ENCODE measurements at places on chromosomes 2 and 18.
A peak's percentile ranks its signal among the peaks of the same experiment; 100 is the strongest.

- no peak for DNase-seq
These were observed 202.5 kb downstream of the CTNNA2 start for GRCh38 chr2:79715338-79715737.

DNA sequence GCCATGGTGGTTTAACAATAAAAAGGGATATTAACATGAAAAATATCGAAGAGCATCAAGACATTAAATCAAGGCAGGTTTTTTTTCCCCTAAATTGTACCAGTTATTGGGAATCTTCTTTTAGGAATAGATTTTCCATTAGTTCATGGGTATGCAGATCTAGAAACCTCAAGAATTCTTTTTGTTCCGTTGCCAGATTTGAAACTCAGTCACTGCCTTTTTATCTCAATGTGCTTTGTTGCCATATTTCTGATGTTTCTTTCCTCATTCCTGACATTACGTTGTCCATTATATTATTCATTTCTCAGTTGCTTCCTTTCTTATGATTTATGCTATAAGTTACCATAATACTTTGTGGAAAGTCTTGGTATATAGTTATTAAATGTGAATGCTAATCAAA lies 162.2 kb downstream of the CD226 start:
- DNase-seq: no peak

- DNase-seq: no peak
These were observed 11.2 kb upstream of the PROM2 start for GRCh38 chr2:95262896-95263542.

GRCh38 chr2:212530373-212530772 lies 8.2 kb downstream of the ERBB4 start:
- DNase-seq: no peak

DNA sequence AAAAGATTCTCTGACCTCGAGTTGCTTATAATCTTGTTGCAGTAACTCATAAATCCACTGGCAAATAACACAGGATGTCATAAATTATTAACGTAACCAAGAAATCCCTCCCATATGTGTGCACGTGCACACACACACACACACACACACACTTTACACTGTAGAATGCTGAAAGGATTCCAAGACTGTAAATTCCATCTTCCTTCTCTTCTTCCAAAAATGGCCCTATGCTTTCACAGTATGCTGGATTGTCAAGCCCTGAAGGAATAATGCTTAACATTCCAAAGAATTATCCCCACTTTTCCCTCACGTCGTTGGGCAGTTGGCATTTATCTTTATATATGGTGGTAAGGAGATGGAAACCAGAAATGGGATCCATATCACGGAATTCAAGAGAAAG lies 117.5 kb upstream of the CRIM1 start:
- DNase-seq: no peak

GRCh38 chr2:102245266-102246151 lies 58.7 kb downstream of the IL1RL2 start:
- DNase-seq: no peak

DNA sequence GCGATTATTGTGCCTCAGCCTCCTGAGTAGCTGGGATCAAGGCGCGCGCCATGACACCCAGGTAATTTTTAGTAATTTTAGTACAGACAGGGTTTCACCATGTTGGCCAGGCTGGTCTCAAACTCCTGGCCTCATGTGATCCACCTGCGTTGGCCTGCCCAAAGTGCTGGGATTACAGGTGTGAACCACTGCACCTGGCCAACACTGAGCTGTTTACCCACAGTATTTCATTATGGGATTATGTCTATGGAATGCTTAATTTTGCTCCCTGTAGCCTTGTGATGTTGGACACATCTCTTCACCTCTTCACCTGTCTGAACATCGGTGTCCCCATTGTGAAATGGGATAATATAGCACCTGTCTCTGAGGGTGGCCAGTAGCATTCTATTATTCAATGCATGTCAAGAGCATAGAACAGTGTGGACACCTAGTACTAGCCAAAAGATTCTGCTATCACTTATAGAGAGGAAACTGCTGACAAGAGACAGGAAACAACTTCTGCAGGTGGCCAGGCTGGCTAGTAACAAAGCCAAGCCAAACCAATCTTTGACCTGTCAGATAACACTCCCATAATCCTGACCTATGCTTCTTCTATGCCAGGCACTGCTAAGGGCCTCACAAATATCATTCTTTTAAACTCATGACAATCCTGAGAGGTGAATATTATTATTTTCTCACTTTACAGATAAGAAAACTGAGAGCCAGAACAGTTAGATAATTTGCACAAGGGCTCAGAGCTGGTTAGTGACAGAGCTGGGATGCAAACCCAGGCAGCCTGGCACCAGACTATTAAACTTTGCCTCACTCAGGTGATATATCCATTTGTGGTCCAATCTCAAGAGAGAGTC lies 29.4 kb upstream of the REEP1 start:
- DNase-seq: no peak

- DNase-seq: no peak
These were observed 180.6 kb downstream of the MTX2 start for GRCh38 chr2:176449852-176450251.

DNA sequence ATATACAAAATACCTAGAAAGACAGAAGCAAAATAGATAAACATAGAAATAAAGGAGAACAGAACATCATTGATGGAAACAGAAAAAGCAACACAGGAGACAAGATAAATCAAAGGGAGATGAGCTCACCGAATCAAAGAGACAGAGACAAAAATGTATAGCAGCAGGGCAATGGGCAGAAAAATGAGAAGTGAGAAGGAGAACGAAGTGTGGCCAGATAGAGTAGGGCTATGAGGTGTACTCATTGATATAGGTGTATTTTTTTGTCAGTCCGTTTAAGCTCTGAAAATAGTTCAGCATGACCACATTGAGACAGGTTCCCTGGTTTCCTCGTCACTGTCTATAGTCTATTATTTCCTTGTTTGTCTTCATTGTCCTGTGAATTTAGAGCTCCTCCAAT lies 55.1 kb downstream of the SP100 start:
- DNase-seq: no peak

DNA sequence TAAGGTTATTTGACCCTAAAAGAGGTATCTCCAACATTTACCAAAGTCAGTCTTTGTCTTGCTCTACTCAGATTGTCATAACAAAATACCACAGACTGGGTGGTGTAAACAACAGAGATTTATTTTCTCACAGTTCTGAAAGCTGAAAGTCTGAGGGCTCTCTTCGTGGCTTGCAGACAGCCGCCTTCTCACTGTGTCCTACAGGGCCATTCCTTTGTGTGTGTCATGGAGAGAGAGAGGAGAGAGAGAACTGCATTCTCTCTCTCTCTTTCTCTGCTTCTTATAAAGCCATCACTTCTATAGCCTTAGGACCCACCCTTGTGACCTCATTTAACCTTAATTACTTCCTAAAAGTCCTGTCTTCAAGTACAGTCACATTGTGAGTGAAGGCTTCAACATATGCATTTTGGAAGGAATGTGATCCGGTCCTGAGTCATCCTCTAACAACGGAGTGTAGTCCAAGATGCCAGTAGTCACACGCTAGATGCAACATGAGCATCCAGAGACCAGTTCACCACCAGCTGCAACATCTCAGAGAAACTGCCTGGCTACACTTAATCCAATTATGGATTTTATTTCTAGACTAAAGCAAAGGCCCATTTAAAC lies 130.2 kb downstream of the CD226 start:
- no peak for DNase-seq

- peak; percentile 89 for DNase-seq
These were observed at the start of gene SUCLG1 for GRCh38 chr2:84459018-84459943. TSS of gene SUCLG1 (minus strand) at chr2:84459280. CDS start at chr2:84459269, 11 bp downstream.
